NCI-H1930 (cell line): ENCODE measurements at places on chromosomes 5 and 9.

DNA sequence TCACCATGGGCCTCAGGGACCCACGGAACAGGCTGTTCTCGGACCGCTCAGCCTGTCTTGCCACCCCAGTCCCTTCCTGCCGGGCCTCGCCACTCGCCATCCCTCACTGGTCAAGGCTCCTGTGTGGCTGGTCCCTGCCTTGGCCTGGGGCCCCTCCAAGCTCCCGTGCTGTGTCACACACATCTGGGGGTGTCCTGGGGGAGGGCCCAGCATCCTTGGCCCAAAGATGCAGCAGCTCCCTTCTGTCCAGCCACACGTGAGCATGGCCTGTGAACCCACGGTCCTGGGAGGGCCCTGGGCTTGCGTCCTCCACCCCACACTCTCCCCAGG, 425 bp upstream of the EGFL7 start:
- no peak for DNase-seq

DNA sequence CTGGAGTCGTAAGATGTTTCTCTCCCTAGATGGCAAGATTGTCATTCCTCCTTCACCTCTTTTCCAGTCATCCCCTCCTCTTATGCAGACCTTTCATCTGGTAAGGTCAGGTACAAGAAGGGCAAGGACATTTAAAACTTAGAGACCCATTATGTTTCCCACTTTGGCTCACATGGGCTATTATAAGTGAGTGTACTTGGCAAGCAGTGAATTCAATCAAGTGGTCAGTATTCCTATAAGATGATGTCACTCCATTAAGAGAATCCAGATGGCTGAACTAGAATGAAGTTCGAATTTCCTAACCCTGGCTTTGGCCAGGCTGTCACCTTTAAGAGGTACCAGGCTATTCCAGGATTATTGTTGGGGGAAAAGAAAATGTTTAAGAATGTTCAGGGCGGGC, 32.2 kb downstream of the ZNF131 start:
- DNase-seq = no peak

GRCh38 chr5:41883936-41884335, 13.7 kb upstream of the OXCT1 start:
- no peak for DNase-seq

GRCh38 chr5:134019636-134020035, 14.9 kb upstream of the VDAC1 start:
- no peak for DNase-seq

- no peak for DNase-seq
These were observed 59.7 kb upstream of the GARNL3 start for GRCh38 chr9:127204771-127205470.

DNA sequence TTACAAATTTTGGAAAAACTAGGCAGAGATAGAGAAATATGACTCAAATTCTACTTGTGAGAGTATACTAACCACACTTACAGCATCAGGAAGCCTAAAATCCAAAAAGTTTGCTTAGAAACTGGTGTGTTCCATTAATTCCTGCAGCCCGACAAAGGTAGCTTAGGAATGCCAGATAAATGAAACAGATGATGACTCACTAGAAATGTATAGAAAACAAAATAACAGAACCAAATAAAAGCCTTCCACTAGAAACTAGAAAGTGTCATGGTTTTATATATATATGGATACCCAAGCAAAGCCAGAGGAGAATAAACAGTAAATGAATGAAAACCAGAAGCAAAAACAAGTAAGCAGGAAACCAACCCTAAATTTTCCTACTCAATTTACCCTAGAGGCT, 272.2 kb upstream of the PRDM9 start:
- DNase-seq = no peak

DNA sequence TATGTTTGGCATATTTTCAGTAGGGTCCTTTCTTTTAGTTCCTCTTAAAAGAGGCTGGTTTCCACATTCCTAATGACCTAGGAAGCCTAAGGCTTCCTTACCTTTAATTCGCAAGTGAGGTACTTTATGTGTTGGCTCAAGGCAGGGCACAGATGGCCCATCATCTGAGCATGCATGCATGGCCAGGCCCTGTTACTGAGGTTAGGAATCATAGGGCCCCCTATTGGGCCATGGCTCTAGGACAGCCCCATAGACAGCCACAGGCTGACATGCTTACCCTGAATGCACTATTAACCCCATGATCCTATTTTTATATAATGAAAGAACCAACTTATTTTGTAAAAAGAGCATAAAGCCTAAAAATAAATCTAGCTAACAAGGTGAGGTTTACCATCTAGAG, 271.4 kb downstream of the ELAVL2 start:
- no peak for DNase-seq

DNA sequence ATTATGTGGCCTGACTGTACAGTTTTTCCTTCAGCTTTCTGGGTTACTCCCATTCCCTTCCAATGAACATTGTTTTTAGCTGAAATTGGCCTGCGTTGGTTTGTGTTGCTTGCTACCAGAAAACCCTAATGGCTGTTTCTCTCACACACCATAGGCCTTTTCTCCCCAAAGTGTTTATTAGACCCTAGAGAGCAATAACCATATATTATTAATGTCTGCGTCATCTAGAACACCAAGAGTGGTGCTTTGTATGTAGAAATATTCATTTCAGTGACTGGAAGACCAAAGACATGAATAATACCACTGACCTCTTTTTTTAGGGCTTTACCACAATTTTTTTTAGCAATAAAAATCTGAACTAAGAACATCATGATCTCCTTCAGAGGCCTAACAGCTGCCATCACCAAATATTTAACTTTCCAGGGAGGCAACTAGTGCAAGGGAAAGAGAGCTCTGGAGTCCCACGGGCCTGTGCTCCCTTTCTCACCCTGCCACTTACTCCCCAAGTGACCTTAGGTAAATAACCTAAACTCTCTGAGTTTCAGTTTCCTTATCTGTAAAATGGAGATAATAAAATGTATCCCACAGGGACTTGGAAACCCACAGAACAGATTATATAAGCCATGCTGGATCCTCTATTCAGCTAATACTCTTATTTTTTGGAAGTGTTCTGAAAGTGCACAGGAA, 201.9 kb upstream of the ISL1 start:
- DNase-seq = no peak

GRCh38 chr5:140018096-140018481, 25.0 kb downstream of the NRG2 start:
- DNase-seq = no peak
